ENCODE measurements at places on chromosomes 3 and 15. TPM values are rescaled to one million over a fixed set of nuclear protein-coding genes. Genes with fewer than 3 reads are reported as not detected.

DNA sequence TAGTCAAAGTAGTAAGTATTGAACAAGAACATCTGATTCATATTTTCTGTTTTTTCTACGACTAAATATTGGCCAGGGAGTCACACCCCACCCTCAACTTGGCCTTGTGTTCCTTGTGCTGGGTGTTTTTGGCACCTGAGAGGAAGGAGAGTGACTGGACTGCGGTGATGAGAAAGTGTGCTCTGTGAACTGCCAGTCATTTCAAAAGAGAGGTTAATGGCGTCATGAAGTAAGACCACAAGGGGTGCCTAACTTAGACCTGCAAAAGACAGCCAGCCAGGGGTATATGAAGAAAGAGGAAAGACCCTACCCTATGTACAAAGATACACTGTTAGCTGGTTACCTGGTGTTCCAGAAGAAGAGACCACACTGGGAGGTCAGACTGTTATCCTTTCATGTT is 58.4 kb upstream of the COL8A1 start:
- DNase-seq: no peak

DNA sequence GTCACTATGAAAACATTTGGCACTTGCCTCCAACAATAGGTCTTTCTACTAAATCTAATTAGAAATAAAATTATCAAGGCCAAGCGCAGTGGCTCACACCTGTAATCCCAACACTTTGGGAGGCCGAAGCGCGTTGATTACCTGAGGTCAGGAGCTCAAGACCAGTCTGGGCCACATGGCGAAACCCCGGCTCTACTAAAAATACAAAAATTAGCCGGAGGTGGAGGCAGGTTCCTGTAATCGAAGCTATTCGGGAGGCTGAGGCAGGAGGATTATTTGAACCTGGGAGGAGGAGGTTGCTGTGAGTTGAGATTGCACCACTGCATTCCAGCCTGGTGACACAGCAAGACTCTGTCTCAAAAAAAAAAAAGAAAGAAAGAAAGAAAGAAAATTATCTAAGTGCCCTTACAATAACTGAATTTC is 1.6 kb upstream of the PLD1 start:
- no peak for DNase-seq

DNA sequence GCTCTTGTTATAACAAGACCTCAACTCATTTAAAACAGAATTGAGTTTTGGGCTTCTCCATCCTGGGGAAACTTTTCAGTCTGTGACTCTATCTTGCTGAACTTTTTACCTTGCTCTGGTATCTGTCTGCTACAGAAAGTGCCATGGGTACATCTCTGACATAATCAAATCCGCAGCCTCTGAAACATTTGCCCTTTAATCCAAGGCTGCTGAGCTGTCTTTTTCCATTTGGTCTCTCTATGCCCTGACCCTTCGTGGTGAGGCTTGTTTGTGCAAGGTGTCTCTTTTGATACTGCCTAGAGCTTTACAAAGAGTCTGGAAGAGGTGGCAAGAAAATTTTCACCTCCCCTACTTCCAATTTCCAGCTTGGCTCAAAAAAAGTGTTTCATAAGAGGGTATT is 11.3 kb downstream of the TMEM108 start:
- DNase-seq: no peak

DNA sequence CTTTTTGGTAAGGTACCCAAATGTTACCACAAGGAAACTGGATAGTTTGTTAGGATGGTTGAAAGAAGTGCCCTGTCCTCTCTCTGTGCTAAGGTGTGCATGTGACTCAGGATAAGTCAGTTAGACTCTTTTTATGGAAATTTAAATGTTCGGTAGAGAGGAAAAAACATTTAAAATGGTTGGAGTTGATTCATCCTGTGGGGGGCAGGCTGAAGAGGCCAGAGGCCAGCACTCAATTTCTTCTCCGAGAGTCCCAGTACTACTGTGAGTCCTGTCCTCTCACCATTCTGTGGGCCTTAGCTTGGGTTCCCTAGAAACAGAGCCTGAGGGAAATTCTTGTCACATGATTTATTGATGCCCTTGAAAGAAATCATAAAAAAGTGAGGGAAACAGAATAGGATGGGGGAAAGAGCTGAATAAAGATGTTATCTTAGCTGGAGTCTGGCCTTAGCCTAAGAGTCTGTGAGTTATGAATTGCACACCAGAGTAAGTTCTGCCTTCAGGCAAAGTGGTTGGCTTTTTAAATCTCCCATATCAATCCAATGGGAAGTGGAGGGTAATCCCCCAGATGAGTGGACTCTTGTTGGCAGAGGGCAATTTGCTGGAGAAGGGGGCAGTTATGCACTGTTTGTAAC is 106.5 kb upstream of the GALNT15 start:
- DNase-seq: no peak

Gene TTLL3
- total RNA-seq: 32.4 TPM

GRCh38 chr3:23430781-23431398 is 227.8 kb downstream of the UBE2E2 start:
- DNase-seq: no peak

Gene TPRG1
- total RNA-seq: 1.4 TPM

- no peak for DNase-seq
Observed at GRCh38 chr3:10196389-10197052, 31.8 kb downstream of the IRAK2 start.

- no peak for DNase-seq
Observed at GRCh38 chr3:128012050-128012449, 40.2 kb upstream of the SEC61A1 start.

Gene SLC22A13
- 0.50 TPM for total RNA-seq

Gene STRA6
- total RNA-seq: 69.0 TPM

GRCh38 chr3:24483873-24484272 is 10.8 kb downstream of the THRB start:
- DNase-seq: no peak

DNA sequence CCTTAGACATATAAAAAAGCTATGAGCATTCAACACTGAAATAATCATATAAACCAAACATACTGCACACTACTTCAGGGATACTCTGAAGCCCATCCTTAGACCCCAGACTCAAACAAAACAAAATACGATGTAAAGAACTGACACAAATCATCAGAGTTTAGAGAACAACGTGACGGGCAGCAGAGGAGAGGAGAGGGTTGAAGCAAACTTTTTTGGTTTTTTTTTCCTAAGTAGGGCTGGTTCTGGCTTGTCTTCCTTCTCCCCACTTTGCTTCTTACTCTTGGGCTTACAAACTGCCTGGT is 34.7 kb downstream of the GAP43 start:
- DNase-seq: no peak
